T-helper 22 cell (primary cell): ENCODE measurements at places on chromosomes 5 and 9.

GRCh38 chr5:150544611-150545219 is 36.8 kb downstream of the NDST1 start:
- peak; percentile 4 for DNase-seq

DNA sequence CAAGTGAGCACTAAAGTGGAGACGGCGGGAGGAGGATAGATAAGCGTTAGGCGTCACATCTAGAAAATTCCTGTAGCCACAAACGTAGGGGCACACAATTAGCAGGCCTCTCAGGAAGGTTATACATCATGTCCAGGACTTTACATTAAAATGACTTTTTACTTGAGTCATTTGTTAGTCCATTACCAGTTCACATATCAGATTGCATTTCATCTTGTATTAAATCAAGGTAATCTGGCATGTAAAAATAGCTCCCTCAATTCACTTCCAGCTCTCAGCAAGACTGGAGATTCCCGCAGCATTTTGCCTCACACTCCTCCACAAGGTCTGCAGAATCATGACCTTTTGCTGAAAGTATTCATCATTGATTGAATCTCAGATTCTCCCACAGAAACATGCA is 118.8 kb downstream of the PRDM6 start:
- no peak for DNase-seq

GRCh38 chr5:172790496-172790889 is 19.5 kb upstream of the DUSP1 start:
- no peak for DNase-seq

DNA sequence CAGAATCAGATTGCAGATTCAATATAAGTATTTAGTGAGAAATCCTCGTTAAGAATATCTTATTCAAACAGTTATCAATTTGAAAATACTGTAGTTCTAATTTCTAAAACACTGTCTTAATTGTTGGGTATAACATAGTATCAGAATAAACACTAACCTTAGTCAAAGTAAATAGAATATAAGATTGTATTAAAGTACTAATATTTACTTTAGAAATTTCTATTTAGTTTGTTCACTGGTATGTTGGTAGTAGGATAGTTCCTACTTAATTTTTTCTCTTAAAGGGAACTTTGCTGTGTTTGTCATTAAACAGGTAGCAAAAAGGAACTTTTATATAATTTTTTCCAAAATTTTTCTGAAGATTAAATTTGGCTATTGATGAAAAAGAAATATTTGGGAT is 42.3 kb downstream of the FAM174A start:
- DNase-seq: no peak

- DNase-seq: no peak
Measured at GRCh38 chr5:38051711-38052511, 206.4 kb upstream of the EGFLAM start.

GRCh38 chr9:20200581-20200980 is 411.7 kb upstream of the SLC24A2 start:
- DNase-seq: no peak

DNA sequence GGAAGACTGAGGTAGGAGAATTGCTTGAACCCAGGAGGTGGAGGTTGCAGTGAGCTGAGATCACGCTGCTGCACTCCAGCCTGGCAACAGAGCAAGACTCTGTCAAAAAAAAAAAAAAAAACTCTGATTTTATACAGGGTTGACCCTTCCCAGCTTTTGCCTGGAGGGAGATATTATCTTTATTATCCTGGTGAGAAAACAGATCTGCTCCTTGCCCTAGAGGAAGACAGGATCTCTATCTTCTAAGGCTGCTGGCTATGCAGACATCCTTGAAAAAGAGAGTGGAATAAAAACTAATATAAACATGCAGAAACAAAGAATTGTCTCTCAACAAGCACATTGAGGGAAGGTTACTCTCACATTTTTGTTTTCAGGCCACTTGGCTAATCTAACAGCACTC is 1503.4 kb upstream of the WWC1 start:
- no peak for DNase-seq

- no peak for DNase-seq
Measured at GRCh38 chr5:169218861-169219260, 82.1 kb downstream of the SLIT3 start.

DNA sequence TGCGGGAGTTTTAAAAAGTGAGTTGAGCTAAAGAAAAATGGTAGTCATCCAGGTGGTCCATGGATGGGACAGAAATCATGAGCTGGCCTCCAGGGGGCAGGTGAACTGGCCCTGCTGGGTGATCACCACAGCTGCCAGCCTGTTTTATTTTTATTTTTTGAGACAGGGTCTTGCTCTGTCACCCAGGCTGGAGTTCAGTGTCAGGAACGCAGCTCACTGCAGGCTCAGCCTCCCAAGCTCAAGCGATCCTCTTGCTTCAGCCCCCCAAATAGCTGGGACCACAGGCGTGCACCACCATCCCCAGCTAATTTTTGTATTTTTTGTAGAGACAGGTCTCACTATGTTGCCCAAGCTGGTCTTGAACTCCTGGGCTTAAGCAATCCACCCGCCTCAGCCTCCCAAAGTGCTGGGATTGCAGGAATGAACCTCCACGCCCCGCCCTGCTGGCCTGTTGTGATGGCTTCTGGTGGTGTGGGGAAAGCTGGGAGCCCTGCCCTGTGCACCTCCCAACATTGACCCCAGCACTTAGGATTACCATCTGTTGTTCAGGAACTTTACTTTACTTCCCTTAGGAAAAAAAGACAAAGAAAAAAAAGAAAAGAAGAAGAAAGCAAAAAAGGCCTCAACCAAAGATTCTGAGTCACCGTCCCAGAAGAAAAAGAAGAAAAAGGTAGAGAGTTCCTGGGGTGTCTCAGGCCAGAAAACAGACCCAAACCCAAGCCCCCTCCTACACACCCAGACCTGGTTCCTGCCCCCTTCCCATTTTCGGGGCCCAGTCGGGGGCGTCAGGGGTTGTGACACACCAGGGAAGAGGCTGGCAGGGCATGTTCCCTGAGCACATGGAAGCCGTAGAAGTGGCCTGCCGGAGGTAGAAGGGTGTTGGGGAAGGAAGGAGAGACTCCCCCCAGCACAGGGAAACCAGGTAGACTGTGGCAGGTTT is 14.7 kb downstream of the CD74 start:
- DNase-seq: no peak

DNA sequence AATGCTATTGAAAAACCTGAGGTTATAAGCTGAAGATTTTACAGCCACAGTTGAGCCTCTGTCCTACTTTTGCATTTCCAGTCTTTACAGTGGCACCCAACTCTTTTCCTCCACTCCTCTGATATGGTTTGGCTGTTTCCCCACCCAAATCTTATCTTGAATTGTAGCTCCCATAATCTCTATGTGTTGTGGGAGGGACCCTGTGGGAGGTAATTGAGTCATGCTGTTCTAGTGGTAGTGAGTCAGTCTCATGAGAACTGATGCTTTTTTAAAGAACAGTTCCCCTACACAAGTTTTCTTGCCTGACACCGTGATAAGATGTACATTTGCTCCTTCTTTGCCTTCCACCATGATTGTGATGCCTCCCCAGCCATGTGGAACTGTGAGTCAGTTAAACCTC is 646.1 kb upstream of the SEMA6A start:
- no peak for DNase-seq

GRCh38 chr9:135602789-135603481 is 36.4 kb downstream of the GLT6D1 start:
- no peak for DNase-seq

DNA sequence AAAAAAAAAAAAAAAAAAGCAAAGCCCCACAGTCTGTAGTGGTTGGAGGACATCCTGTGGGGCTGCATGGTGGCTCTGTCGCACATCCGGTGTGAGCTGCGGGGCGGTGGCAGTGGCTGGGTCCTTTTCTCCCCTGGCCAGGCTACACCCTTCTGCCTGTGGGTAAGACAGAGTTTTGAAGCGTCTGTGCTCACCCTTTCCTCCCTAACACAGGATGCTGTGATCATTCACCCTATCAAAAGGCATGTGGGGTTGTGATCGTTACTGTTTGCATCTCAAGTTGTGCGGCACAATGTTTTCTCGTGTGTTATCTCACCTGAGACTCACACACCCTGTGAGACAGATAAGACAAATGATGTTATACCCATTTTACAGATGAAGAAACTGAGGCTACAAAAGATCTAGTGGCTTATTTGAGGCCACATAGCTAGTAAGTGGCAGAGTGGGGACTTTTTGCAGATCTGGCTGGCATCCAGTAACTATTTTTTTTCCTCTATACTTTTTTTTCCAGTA is 17.5 kb downstream of the IRF1 start:
- DNase-seq: peak; percentile 82

DNA sequence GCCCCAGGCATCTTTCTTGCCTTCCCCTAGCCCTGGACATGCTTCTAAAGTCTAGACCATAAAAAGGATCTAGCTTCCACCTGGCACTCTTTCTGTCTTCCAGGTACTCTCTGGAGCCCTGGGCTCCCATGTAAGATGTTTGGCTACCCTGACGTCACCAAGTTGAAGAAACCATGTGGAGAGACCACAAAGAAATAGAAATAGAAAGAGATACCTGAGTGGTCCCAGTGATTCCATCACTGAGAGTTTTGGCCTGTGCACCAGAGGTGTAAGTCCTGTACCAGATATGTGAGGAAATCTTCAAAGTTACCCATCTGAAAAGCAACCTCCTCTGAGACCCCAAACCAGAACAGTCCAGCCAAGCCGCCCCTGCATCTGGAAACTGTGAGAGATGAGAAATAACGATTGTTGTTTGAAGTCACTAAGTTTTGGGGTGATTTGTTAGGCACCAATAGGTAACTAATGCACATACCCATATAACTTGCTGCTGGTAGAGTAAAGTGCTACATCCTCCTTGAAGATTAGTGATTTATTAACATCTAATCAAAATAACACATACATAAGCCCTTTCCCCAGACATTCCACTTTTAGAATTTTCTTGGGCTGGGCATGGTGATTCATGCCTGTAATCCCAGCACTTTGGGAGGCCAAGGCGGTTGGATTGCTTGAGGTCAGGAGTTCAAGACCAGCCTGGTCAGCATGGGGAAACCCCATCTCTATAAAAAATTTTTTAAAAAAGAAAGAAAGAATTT is 85.7 kb upstream of the LHFPL2 start:
- DNase-seq: no peak

- DNase-seq: peak; percentile 7
Measured at GRCh38 chr9:136482046-136482792, 621 bp downstream of the SEC16A start.

DNA sequence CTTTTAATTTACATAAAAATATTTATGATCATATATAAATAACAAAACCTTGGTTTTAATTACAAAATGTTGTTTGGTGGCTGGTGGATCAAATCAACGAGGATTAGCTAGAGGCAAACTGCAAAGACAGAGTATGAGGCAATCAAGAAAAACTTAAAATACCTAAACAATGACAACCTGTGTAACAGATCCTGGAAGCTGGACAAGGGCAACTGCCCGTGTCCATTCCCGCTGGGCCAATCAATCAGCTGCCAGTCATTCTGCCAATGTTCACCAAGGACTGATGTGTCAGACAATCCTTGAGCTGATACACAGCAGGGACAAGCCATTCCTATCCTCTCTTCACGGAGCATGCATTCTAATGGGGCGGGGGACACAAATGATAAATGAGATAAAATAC is 3.2 kb upstream of the TENT4A start:
- no peak for DNase-seq

- DNase-seq: no peak
Measured at GRCh38 chr9:74589576-74589975, 92.4 kb downstream of the RORB start.

GRCh38 chr9:16728137-16728508 is 142.3 kb downstream of the BNC2 start:
- DNase-seq: no peak
